ENCODE measurements at places on chromosomes 4 and X. TPM values are rescaled to one million over a fixed set of nuclear protein-coding genes. Genes with fewer than 3 reads are reported as not detected.

- no peak for DNase-seq
Measured at GRCh38 chrX:49041744-49042580, 1.2 kb downstream of the TFE3 start.

DNA sequence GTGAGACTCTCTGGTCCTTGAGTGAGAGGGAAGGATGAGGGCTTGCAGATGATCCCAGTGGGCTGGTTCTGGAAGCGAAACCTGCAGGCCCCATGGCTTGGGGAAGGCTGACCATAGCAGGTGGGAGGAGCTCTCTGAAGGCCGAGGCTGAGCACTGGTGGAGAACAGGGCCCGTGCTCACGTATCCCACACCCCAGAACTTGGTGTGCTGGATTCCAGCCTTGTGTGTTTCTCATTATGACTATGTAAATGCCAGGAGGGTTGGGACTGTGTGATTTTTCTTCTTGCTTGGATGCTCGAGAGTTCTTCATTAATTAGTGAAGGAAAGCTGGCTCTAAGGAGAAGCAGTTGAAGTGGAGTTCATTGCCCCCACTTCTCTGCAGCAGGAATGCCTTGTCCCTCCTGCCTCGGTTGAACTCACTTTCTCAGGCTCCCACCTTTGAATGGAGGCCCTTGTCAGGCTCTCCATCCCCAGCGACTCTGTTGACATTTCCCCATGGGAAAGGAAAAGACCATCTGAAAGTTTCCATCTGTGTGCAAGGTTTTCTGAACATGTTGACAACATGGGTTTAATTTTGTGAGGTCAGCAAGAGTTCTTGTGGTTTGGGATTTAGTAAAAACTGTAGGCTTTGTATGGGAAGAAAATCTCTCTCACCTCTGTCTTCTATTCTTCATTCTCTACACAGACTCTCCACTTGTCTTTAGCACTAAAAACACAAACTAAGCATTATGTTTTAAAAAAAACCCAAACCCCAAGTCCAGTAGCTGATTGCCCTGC lies 57.7 kb downstream of the TBL1X start:
- no peak for DNase-seq

- no peak for DNase-seq
Measured at GRCh38 chrX:25600776-25601175, 537.4 kb upstream of the MAGEB18 start.

- no peak for DNase-seq
Measured at GRCh38 chr4:32633421-32633820, 1913.3 kb downstream of the PCDH7 start.

DNA sequence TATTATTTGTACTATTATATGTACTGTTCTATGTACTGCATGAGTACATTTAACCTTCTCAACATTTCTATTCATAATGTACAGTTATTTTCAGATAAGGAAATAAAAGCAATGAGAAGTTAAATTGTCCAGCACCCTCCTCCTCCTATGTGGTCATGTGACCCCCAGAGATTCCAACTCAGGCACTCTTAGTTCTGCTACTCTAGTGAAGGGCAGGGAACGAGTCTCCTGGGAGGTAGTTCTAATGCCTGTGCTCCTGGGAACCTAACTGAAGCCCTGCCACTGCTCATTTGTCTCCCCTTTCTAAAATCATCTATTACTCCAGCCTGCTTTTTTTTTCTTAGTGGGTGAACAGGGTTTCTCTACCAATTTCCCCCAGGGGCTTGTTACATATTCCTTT lies 105.9 kb upstream of the GPRIN3 start:
- DNase-seq: no peak

DNA sequence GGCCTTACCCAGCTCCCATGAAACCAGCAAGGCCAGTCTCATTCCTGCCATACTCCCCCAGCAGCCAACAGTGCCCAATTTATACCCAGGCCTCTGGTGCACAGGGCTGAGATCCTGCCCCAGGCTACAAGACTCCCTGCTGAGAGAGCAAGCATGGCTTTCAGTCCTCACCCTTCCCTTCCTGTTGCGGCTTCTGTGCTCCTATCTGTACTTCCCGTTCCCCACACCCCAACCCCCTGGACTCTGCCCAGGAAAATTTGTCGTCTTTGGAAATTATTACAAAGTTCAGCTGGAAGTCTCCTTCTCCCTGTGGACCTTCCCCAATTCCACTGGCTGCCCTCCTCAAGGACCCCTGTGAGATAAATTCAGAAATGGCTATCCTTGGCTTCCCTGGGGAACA lies 84.1 kb upstream of the GK2 start:
- no peak for DNase-seq

- DNase-seq: no peak
Measured at GRCh38 chrX:3262901-3263300, 83.6 kb downstream of the MXRA5 start.

DNA sequence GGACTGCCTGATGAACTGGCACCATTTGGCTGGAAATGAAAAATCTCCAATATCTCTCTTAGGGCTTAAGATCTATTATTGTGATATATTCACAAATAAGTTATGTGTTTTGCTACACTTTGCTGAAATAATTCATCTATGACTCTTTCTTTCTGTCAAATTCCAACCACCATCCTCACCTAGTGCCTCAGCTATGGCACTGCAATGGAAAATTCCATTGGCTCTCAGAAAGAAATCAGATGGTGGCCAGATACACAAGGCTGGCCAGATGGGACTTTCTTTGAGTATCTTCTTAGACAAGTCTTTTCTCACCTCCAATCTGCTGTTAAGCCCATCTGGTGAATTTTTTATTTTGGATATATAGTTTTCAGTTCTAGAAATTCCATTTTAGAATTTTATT lies 28.0 kb downstream of the NAT8L start:
- no peak for DNase-seq

GRCh38 chrX:154986826-154987575 lies 35.5 kb downstream of the F8 start:
- DNase-seq: no peak

GRCh38 chr4:123480706-123481418 lies 84.3 kb downstream of the SPRY1 start:
- no peak for DNase-seq

DNA sequence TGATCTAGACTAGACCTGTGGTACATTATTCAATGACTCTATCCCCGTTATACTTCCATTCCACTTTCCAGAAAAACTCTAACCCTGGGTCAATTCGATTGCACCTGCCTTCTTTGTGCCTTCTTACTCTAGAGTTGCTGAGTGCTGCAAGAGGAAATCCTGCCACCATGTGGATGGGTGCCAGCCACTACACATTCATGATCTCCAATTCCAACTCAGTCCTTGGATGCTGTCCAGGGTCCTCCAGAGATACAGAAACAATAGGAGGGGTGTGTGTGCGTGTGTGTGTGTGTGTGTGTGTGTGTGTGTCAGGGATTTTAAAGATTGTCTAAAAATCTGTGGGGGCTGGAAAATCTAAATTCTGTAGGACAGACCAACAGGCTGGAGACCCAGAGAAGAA lies 42.9 kb upstream of the INTS6L start:
- DNase-seq: no peak

The NKX3-2 gene
- total RNA-seq: 0.37 TPM
